Activated T-cell treated with anti-CD3 and anti-CD28 coated beads, Interleukin-2, amount 50 U/mL, for 72 hours (primary cell): ENCODE measurements at places on chromosomes 4 and X. TPM values are rescaled to one million over a fixed set of nuclear protein-coding genes. Genes with fewer than 3 reads are reported as not detected.

TMEM156 gene
- 56.8 TPM for total RNA-seq

FGD1 gene
- total RNA-seq: 0.32 TPM

UCP1 gene
- not detected for total RNA-seq

FAM236C gene
- not detected for total RNA-seq

- DNase-seq: no peak
Observed at GRCh38 chr4:168813890-168814289, 196.2 kb downstream of the CBR4 start.
